ENCODE measurements at places on chromosomes 3 and 15. TPM values are rescaled to one million over a fixed set of nuclear protein-coding genes. Genes with fewer than 3 reads are reported as not detected.

RBPMS2 gene
- total RNA-seq: 9.4 TPM

WNT5A gene
- 15.7 TPM for total RNA-seq

SGO1 gene
- 21.6 TPM for total RNA-seq

TRIM59 gene
- total RNA-seq: 32.6 TPM

BRPF1 gene
- total RNA-seq: 21.1 TPM

DGKG gene
- 0.37 TPM for total RNA-seq

GCSAM gene
- not detected for total RNA-seq

PLSCR4 gene
- total RNA-seq: 4.8 TPM

Measured in H7 (cell line).